ENCODE measurements at places on chromosomes 16 and 17.

DNA sequence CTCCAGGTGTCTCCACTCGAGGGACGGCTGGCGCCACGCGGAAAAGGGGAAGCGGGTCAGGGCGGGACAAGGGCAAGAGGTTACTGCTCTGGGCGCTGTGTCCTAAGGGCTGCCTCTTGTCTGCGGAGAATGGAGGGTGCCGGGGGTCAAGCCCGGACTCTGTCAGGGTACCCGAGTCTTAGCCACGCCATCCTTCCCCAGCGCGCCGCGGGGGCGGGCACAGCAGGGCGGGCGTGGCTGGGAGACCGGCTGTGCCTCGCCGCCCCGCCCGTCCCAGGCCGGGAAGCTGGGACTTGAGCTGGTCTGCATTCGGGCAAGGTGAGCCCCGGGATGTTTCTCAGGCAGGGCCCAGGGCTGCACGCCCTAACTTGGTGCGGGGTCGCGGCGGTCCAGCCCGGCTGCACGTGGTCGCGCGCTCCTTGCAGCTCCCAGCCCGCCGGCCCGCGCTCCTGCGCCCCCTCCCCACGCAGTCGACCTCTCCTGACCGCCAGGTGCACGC lies 6.2 kb upstream of the ACTG1 start:
- DNase-seq: no peak

- no peak for DNase-seq
Observed at GRCh38 chr16:23323224-23324030, 21.3 kb downstream of the SCNN1B start.

DNA sequence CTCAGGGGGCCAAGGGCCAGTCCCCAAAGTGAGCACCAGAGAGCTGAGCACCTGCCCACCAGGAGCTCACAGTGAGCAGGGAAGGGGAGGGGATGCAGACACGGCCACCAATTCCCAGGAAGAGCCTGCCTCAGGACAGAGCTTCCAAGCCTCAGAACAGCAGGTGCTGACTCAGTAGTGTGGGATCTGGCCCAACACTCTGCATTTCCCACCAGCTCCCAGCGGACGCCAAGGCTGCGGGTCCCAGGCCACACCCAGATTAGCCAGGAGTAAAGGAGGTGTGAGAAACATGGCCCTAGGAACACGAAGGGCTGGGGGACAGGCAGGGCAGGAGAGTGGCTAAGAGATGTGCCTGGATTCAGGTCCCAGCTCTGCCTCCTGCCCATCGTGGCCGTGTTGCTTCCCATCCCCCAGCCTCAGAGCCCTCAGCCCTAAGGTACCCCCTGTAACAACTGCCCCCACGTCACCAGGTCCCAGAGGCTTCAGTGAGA lies 28.4 kb upstream of the EIF1 start:
- no peak for DNase-seq

DNA sequence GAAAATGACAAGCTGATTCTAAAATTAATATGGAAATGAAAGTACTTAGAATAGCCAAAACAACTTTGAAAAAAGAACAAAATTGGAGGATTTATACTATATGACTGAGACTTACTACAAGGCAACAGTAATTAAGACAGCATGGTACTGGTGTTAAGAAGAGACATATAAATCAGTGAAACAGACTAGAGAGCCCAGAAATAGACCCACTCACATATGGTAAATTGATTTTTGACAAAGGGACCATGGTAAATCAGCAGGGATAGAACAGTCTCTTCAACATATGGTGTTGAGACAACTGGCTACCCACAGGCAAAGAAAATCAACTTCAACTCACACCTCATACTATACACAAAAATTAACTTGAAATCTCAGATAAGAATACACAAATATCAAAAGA lies 12.9 kb downstream of the CMC2 start:
- DNase-seq: no peak

GRCh38 chr16:11325404-11326083 lies 19.7 kb upstream of the RMI2 start:
- no peak for DNase-seq

DNA sequence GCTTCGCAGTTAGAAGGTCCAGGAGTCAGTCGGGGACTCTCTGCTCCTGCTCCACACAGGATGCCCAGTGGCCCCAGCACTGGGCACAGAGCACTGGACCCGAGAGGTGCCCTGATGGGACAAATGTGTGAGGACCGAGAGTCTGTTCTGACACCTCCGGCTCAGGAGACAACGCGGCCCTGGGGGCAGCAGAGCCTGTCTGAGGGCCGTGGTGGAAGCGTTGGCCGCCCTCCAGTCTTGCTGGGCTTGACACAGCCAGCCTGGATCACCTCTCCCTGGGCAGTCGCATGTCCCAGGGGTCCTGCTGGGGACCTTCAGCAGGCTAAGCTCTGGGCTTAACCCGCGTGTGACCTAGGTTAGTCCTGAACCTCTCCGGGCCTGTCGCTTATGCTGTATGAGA lies 23.1 kb downstream of the LGALS9 start:
- no peak for DNase-seq

DNA sequence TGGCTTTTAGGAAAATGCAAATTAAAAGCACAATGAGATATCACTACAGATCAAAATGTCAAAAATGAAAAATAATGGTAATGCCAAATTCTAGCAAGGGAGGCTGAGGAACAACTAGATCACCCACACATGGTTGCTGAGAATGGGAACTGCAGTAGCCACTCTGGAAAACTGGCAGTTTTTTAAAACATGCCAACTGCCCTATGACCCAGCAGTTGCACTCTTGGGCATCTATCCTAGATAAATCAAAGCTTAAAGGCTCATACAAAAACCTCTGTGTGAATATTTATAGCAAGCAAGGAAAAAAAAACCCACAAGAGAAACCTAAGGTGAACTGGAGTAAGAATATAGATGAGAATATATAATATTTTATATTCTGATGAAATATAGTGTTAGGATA lies 104.3 kb downstream of the PRKCB start:
- DNase-seq: no peak

DNA sequence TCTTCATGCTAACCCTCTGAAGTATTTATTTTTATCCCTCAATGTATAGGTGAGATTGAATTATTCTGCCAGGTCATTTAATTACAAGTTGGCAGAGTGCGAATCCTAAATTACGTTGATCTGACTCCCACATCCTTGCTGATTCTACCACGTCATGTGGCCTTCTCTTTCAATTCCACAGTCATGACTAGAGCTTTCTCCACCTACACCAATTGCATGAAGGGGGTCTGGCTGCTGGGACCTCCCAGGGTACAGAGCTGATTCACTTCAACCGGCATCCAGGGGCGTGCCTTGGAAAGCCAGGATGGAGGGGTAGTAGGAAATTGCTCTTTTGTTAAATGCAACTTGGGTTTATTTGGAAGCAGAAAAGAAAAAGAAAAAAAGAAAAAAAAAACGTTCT lies 41.1 kb upstream of the CDH13 start:
- DNase-seq: no peak

DNA sequence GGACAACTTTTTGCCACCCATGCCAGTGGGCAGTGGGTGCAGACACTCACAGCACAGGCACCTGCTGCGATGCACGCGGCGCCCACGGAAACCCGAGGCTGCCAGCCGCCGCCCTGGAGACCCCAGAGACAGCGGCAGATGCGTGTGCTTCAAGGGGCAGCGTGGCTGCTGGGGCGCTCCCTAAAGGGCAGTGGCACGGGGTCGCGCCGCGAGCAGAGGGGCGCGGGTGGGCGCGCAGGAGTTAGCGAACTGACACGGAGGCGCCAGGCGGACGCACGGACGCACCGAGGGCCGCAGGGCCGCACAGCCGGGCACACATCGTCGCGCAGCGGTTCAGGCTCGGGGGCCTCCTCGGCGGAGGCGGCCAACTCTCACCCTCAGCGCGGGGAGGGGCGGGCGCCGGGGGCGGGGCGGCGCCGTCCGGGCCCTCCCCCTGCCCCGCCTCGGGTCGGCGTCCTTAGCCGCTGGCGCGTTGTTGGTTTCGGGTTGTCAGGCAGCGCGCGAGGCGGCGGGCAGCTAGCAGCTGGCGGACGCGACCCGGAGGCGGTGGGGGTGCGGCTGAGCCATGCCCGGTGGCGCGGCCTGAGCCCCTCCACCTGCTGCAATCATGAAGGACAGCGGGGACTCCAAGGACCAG lies at the start of gene KIF19:
KIF19 (plus strand) TSS at position 484 of the 637 bp plus-strand sequence; CDS start at position 608, 124 bp downstream.
- DNase-seq: no peak

DNA sequence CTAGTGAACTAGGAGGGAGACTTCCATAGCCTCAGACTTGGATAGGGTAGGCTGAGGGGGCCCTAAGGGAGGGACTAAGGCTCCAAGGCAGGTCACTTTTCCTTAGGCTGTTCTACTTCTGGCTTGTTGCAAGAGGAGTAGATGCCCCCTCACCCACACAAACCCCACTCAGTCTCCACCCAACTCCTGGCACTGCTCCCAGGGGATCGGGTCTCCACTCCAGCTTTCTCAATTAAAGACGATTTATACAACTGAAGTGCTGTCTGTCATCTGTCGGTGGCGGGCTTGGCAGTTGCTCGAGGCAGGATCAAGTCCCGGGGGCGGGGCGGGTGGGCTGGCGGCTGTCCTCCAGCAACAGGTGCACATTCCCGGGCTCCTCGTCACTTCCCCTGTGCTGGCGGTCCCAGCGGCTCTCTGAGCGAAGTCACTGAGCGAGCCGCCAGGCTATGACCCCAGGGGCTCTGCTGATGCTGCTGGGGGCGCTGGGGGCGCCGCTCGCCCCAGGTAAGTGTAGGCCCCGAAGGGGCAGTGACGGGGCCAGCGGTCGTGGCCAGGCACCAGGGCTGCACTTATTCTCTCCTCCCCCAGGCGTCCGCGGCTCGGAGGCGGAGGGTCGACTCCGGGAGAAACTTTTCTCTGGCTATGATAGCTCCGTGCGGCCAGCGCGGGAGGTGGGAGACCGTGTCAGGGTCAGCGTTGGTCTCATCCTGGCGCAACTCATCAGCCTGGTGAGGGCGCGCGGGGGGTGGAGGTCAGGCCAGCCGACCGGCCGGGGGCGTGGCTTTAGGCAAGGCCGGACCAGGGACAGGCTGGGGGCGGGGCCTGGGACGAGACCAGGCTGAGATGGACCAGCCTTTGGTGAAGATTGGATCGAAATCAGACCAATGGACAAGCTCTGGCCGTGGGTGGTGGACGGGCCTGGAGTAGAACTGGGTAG lies at the start of gene CHRNB1:
CHRNB1 (plus strand) TSS at position 380 of the 937 bp plus-strand sequence; CDS start at position 447, 67 bp downstream.
- DNase-seq: peak; percentile 82

- no peak for DNase-seq
Observed at GRCh38 chr17:35761601-35762000, 914 bp downstream of the C17orf50 start.

DNA sequence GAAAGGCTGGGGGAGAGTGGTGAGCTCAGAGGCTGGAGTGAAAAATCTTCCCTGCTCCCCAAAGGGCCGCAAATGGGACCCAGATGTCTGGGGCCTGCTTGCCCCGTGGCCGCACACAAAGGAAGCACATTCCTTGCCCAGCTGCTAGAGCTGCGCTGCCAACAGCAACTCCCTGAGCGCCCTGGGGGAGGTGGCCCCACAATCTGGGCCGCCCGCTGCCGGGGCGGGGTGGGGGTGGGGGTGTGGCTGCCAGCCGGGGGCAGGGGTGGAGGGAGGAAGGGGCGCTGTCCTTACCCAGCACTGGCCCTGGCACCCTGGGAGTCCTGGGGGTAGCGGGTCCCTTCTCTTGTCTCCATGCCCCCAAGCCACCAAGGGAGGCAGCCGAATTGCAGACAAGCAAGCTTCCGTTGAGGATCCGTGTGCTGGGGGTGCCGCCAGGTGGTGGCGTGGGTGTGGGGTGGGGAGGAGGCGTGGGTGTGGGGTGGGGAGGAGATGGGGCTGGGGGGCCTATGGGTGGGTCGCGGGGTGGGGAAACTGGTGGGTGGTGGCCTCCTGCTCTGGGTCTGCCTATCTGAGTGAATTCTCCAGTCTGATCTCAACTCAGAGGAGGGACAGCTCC lies 48.4 kb upstream of the PABPN1L start:
- DNase-seq: no peak

DNA sequence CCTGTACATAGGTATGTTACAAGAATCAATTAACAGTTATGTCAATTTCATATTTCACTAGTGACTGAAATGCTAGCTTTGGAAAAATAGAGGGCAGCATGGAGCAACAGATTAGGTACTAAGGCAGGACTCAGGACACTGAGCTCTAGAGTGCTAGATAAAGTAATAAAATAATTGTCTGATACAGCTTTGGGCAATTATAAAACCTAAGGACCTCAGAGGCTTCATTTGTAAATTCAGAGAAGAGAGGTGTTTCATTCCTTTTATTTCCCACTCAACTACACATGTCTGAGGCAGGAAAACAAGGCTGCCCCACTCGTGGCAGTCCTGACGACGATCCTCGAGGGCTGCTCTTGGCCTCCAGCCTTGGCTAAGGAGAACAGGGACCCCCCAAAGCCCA lies 81.5 kb downstream of the CA4 start:
- peak; percentile 49 for DNase-seq

DNA sequence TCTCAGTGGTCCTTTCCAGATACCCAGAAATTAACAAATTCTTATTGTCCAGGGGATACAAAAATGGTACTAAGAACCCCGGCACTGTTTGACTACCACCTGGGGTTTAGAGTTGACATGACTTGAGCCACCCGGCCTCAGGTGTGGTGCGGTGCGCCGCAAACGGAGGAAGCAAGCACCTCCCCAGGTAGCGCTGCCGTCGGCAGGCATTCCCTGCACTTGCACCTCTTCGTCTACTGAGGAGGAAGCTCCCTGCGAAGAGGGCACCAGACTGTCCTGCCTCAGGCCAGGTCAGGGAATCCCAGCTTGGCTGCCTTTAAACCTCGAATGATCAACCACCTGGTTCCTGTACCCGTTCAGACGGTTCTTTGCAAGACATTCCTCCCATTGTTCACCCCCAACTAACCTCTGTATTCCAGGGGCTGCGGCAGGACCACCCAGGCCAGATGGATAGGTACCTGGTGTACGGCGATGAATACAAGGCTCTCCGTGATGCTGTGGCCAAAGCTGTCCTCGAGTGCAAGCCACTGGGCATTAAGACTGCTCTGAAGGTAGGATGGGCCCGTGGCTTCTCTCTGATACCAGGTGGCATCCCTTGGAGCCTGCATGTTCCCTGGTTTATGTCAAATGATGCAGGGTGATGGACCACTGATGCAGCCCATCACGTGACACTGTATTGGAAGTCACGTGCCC lies 40.8 kb upstream of the ENDOV start:
- DNase-seq: no peak

DNA sequence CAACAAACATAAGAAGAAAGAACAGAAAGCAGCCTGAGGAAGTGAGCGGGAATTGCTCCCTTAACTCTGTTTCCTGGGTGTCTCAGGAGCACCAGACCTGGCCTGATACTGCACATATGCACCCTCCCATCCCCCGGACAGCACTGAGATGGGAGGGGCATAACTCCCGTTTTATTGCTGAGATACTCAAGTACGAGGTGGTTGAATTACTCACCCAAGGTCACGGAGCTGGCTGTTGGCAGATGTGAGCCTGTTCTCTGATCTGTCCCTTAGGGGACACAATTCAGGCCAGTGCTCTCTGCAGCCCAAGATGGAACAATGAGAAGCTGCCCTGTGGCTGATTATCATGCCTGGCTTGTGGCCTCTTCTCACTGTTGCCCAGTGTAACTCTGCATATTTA lies 9.1 kb upstream of the MED9 start:
- DNase-seq: no peak

GRCh38 chr17:760371-760770 lies 8.3 kb upstream of the GEMIN4 start:
- no peak for DNase-seq

DNA sequence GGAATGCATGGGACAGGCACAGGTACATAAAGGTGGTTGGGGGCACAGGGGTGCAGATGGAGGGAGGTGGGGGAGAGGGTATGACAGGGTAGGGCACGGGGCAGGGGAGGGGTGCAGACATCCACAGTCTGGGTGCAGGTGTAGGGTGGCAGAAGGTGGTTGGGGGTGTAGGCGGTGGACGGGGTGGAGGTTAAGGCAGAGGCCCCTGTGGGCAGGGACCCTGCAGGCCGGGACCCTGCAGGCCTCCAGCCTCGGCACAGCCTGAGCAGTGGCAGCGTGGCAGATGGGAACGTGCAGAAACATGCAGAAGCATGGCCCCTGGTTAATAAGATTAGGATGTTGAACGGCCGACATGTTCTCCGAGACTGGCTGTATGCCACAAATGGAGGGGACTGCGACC lies 115.2 kb downstream of the RBFOX3 start:
- DNase-seq: no peak

All from SW 1271 (cell line).